ENCODE measurements at places on chromosomes 4 and X. TPM values are rescaled to one million over a fixed set of nuclear protein-coding genes. Genes with fewer than 3 reads are reported as not detected.

DNA sequence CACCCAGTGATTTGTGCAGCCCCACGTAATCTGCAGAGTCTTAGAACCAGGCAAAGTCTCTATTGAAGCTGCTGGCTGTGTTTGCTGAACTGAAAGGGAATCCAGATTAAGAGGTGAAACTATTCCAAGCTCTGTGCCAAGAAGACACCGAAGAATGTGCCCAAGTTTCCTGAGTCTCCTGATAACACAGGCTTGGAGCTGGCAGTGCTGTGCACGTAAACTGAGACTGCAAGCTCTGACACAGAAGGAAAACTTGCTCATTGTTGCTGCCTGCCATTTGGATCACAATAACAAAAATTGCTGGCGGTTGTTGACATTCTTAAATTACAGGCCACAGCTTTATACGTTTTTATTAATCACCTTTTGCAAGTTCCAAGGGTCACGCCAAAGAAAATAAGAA is 60.2 kb upstream of the VCX3B start:
- peak; percentile 45 for DNase-seq
- no peaks in the 10 kb centered on the region for H3K36me3 ChIP-seq
- H3K27ac ChIP-seq = peak overlapping the region; percentile 25
- no peaks in the 10 kb centered on the region for H3K27me3 ChIP-seq

- no peaks in the 10 kb centered on the region for H3K4me1 ChIP-seq
- no peak for DNase-seq
- H3K36me3 ChIP-seq = no peaks in the 10 kb centered on the region
- no peak overlapping the region for H3K4me3 ChIP-seq
Observed at GRCh38 chrX:11754958-11755645, 2.9 kb upstream of the MSL3 start.

Gene PUDP
- total RNA-seq = 16.1 TPM

Gene TLR3
- total RNA-seq = 6.5 TPM
